ENCODE measurements at places on chromosomes 1 and 21.
A peak's percentile ranks its signal among the peaks of the same experiment; 100 is the strongest.

DNA sequence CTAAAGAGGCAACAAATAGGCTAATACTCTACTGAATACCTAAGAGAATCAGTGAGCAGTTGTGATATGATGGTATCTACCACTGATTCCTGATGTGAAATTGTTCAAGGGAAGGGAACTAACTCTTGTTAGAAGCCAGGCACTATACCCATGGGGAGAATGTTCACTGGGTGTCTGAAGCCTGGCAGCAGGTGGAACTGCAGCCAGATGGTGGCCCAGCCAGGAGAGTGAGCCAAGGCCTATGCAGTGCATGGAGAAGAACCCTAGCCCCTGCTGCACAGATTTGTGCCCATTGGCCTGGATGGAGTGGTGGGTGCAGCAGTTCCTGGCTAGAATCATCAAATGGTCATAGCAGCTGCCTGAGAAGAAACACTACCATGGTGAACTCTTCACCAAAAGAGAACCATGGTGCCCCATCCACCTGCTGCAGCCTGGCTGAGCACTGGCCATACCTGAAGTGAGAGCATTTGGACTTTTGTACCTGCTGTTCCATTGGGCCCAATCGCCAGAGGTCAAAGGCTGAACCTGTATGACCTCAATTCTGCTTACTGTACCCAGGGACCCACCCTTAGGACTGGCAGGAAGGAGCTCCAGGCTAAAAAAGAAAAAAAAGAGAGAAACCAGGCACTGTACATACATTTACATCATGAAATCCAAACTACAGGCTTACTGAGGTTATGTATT, 118.8 kb upstream of the IVNS1ABP start:
- no peak for DNase-seq

- no peak for DNase-seq
Measured at GRCh38 chr1:53303726-53304515, 23.9 kb downstream of the LRP8 start.

DNA sequence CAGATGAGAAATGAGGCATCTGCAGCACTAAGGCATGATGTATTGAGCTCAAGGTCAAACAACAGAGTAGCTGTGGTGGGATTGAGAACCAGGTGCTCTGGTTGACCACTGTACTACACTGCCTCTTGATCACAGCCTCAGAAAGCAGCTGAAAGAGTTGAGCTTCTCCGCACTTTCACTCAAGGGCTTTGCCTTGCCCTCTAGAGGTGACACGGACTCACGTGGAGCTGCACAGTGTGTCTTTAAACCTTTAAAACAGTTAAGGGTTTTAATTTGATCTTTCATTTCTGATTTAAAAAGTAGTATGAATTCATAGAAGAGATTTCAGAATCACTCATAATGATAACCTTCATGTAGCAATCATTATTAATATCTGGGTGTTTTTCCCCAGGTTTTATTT, 132.5 kb downstream of the RWDD3 start:
- no peak for DNase-seq

GRCh38 chr1:235434001-235434400, 66.8 kb downstream of the TBCE start:
- no peak for DNase-seq

- no peak for DNase-seq
Measured at GRCh38 chr1:9996624-9997582, at the start of gene RBP7. TSS of gene RBP7 (plus strand) at chr1:9997228. CDS start at chr1:9997259, 31 bp downstream.

- DNase-seq, result peak; percentile 21
Measured at GRCh38 chr1:24191860-24192259, 4.8 kb upstream of the IFNLR1 start.
